ENCODE measurements at places on chromosomes 3 and 15. TPM values are rescaled to one million over a fixed set of nuclear protein-coding genes. Genes with fewer than 3 reads are reported as not detected.

ANKDD1A gene
- 8.9 TPM for total RNA-seq

- H3K4me3 ChIP-seq, result no peak overlapping the region
- no peak overlapping the region for H3K27ac ChIP-seq
- peaks cover 19% of the 10 kb centered on the region for H3K4me1 ChIP-seq
These were observed 310.6 kb upstream of the PROK2 start for GRCh38 chr3:72095521-72095920.

- DNase-seq, result no peak
- no peak overlapping the region for H3K4me3 ChIP-seq
- no peak overlapping the region for H3K27ac ChIP-seq
These were observed 45.9 kb upstream of the CP start for GRCh38 chr3:149267565-149267964.

- H3K27me3 ChIP-seq, result no peaks in the 10 kb centered on the region
- DNase-seq, result no peak
- H3K36me3 ChIP-seq, result no peaks in the 10 kb centered on the region
- H3K27ac ChIP-seq, result no peak overlapping the region
These were observed 342.5 kb upstream of the NR2F2 start for GRCh38 chr15:95987886-95988573.

DNA sequence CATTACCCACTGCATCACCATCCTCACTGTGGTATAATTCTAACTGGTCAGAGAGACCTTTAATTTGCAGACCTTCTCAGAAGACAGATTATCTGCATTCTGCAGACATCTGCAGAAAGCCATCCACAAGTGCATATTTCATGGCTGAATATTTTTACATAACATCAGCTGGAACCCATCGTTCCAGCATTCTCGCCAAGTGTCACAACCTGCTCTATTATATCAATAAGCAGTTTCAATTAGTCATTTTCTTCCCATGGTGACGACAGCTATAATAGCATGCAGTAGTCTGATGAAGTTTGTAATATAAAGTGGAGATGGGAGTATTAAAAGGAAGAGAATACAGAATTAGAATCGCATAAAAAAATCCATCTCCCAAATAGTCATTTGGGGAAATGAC lies 334.7 kb downstream of the FHIT start:
- H3K4me1 ChIP-seq, result no peaks in the 10 kb centered on the region
- H3K27me3 ChIP-seq, result no peaks in the 10 kb centered on the region
- no peak for DNase-seq
- no peak overlapping the region for H3K4me3 ChIP-seq

ACTC1 gene
- total RNA-seq, result not detected

GRCh38 chr3:142896201-142896755 lies 7.4 kb upstream of the PCOLCE2 start:
- no peak for DNase-seq
- H3K4me3 ChIP-seq, result no peak overlapping the region
- no peaks in the 10 kb centered on the region for H3K4me1 ChIP-seq

GRCh38 chr15:74384881-74385643 lies 17.6 kb upstream of the CYP11A1 start:
- no peak for DNase-seq
- H3K27ac ChIP-seq, result peak overlapping the region; percentile 92
- H3K4me1 ChIP-seq, result peaks cover 13% of the 10 kb centered on the region
- no peaks in the 10 kb centered on the region for H3K36me3 ChIP-seq

GRCh38 chr3:139523718-139524117 lies 15.8 kb downstream of the RBP1 start:
- no peak for DNase-seq
- H3K36me3 ChIP-seq, result no peaks in the 10 kb centered on the region
- H3K4me3 ChIP-seq, result no peak overlapping the region
- peaks cover 4% of the 10 kb centered on the region for H3K4me1 ChIP-seq
- H3K27me3 ChIP-seq, result peaks cover 10% of the 10 kb centered on the region

GRCh38 chr3:101779047-101779821 lies at the start of gene NXPE3:
NXPE3 (plus strand) TSS chr3:101779211; CDS start chr3:101785597, 6,386 bp downstream.
- peaks cover 3% of the 10 kb centered on the region for H3K36me3 ChIP-seq
- no peaks in the 10 kb centered on the region for H3K27me3 ChIP-seq
- DNase-seq, result peak; percentile 91
- H3K27ac ChIP-seq, result peak within 1 kb of the TSS; percentile 94
- peaks cover 32% of the 10 kb centered on the region for H3K4me1 ChIP-seq

COL6A5 gene
- not detected for total RNA-seq

PPP1R14D gene
- total RNA-seq, result not detected

GRCh38 chr3:196288141-196288460 lies 575 bp upstream of the PCYT1A start:
- H3K4me3 ChIP-seq, result peak overlapping the region; percentile 100
- H3K27me3 ChIP-seq, result no peaks in the 10 kb centered on the region
- H3K4me1 ChIP-seq, result peaks cover 31% of the 10 kb centered on the region
- H3K36me3 ChIP-seq, result peaks cover 8% of the 10 kb centered on the region
- peak overlapping the region; percentile 99 for H3K27ac ChIP-seq
- no peak for DNase-seq

SSR3 gene
- total RNA-seq, result 94.3 TPM

DNA sequence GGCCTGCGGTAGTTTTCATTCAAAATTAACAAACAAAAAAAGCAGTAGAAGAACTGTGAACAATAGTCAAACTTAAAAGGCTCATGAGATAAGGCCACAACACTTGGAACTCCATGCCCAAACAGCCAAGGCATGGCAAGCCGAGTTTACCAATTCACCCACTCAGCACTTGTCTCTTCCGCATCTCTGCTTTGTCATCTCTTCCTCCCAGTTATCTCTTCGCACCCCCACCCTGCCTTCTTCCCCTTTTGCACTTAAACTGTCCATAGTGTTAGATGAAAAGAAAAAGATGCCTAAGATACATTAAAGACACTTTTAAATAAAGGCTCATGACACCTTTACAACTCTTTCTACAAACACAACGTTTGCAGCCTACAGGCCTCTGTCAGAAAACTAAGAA lies 11.1 kb downstream of the TLE3 start:
- peaks cover 4% of the 10 kb centered on the region for H3K36me3 ChIP-seq
- no peak for DNase-seq
- no peaks in the 10 kb centered on the region for H3K27me3 ChIP-seq
- peaks cover 52% of the 10 kb centered on the region for H3K4me1 ChIP-seq

DNA sequence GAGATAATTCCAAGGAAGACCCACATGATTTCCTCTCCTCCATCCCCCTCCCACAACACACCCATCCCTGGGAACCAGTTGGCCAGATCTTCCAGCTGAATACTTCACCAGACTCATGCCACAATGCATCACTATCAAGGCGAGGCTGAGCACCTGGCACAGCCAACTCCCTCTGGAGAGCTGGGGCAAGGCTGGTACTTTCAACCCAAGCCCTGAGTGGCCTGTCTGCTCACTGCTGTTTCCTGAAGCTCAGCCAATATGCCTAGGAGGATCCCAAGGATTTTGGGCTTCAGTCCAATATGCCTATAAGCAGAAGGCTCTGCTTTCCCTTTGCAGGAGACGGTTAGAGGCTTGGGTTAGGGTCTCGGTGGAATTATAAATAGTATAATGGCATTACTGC lies 90.9 kb upstream of the NEO1 start:
- DNase-seq, result no peak
- H3K4me3 ChIP-seq, result no peak overlapping the region
- peaks cover 14% of the 10 kb centered on the region for H3K4me1 ChIP-seq
- no peak overlapping the region for H3K27ac ChIP-seq
- H3K36me3 ChIP-seq, result no peaks in the 10 kb centered on the region
- H3K27me3 ChIP-seq, result no peaks in the 10 kb centered on the region

IL17RB gene
- 0.75 TPM for total RNA-seq

DNA sequence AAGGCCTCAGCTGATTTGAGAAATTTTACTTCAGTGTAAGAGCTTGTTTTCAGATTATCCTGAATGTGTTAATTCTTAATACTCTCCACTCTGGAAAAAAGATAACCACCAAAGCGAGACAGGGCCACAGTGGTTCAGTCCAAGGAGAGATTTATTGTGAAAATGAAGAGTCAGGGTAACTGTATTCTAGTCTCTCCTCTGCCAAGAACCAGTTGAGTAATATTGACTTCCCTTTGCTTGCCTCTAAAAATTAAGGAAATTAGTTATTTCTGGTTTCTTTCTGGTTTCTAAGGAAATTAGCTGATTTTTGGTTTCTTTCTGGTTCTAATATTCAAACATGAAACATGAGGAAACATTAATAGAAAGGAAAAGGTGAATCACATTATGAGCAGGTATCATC lies 34.9 kb downstream of the PPP1R2 start:
- DNase-seq, result no peak
- peaks cover 17% of the 10 kb centered on the region for H3K4me1 ChIP-seq
- no peaks in the 10 kb centered on the region for H3K27me3 ChIP-seq
- no peak overlapping the region for H3K4me3 ChIP-seq

- H3K4me3 ChIP-seq, result no peak overlapping the region
- peaks cover 21% of the 10 kb centered on the region for H3K27me3 ChIP-seq
- no peaks in the 10 kb centered on the region for H3K36me3 ChIP-seq
These were observed 28.1 kb upstream of the MCTP2 start for GRCh38 chr15:94203306-94203705.

AMIGO3 gene
- 0.99 TPM for total RNA-seq

- H3K4me1 ChIP-seq, result peaks cover 9% of the 10 kb centered on the region
- peaks cover 90% of the 10 kb centered on the region for H3K27me3 ChIP-seq
- no peak overlapping the region for H3K4me3 ChIP-seq
- H3K36me3 ChIP-seq, result no peaks in the 10 kb centered on the region
These were observed 12.7 kb downstream of the GATA2 start for GRCh38 chr3:128480278-128480677.

DNA sequence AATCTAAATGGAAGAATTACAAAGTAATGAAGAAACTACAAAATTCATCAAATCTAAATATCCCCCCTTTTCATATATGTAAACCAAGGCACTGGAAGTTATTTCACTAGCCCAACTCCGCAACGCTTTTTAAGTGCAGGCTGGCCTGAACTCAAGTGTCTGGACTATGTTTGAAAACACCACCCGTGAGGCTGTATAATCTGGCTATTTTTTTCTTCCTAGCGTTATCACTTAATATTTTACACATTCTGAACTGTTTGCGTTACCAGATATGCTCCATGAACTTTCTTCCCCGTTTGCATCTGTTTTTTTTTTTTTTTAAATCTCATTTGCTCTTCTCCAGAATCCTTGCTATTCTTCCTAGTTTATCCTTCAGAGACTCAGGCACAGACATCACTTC lies 619.5 kb upstream of the CBLB start:
- H3K4me1 ChIP-seq, result no peaks in the 10 kb centered on the region
- no peak for DNase-seq
- no peak overlapping the region for H3K27ac ChIP-seq
- no peaks in the 10 kb centered on the region for H3K36me3 ChIP-seq

GRCh38 chr3:189799366-189799765 lies 168.2 kb downstream of the TP63 start:
- H3K27me3 ChIP-seq, result peaks cover 7% of the 10 kb centered on the region
- peaks cover 2% of the 10 kb centered on the region for H3K4me1 ChIP-seq
- H3K27ac ChIP-seq, result no peak overlapping the region
- H3K36me3 ChIP-seq, result no peaks in the 10 kb centered on the region

DNA sequence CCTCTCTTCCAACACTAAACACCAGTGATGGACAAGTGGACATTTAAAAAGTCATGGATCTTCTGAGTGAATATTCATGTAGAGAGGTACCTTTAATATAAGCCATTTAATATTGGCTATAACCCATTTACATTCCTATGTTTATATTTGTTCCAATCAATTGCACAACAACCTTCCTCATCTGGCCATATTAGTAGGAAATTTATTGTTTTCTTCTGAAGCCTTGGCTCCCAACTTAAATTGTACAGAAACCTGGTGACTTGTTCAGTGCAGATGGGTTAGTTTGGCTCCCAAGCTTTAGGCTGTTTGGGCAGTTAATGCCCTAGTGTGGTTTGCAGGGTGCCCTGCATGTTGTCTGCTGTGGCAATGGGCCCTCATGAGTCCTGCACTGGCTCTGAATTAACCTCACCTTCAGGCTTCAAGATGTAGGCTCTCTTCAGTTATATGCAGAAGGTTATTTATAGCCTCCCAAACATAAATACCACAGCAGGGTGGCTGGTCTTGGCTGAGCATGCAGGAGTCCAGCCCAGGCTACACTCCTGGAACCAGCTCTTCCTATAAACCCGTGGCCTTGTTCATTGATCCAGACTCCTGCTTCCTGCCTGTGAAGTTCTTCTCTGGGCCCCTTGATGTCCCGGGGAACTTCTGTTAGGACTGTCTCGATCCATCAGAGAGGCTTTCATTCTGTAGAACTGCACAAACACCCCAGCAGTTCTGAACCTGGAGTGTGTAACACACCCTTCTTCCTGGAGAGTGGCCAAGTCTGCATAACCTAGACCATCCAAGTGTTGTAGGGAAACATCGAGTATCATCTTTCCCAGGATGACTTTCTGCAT lies 57.0 kb downstream of the DUT start:
- no peak for DNase-seq
- no peak overlapping the region for H3K27ac ChIP-seq
- H3K27me3 ChIP-seq, result peaks cover 29% of the 10 kb centered on the region
- no peaks in the 10 kb centered on the region for H3K4me1 ChIP-seq
- H3K4me3 ChIP-seq, result no peak overlapping the region

CD276 gene
- total RNA-seq, result not detected

DNA sequence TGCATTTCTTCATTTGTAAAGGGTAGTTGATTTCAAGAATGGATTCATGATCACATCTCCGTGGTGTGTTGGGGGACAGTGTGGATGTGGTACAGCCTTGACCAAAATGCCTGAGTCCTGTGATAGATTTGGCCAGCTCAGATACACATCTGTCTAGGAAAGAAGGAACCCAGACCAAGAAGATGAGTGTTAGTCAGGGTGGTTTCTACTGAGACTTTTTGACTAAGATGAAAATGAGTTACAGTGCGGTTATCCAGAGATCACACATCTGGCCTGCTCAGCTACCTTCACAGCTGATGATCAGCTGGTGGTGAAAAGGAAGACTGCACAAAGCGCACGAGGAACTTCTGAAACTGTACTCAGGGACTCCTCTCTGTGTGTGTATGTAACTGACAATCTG lies 68.0 kb downstream of the FNDC3B start:
- H3K27ac ChIP-seq, result peak overlapping the region; percentile 97
- DNase-seq, result no peak
- H3K36me3 ChIP-seq, result peaks cover 2% of the 10 kb centered on the region
- peak overlapping the region; percentile 88 for H3K4me3 ChIP-seq

DNA sequence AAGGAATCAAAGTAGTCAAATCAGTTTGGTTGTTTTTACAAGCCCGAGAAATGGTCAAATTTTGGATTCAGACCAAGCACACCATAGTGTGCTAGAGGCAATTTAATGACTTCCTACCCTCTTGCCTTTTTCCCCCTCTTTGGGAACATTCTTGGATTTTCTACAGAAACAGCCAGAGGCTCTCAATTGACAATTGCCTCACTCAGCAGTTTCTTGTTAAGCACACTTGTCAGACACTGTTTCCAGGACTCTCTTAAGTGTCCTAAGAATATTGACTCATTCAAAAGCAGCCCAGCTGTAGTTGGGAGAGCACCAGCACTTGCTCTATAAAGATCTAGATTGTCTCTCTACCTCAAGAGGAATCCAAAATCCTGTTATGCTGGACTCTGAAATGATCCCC lies 1.5 kb upstream of the SLC35G2 start:
- DNase-seq, result no peak
- no peak overlapping the region for H3K27ac ChIP-seq
- peaks cover 7% of the 10 kb centered on the region for H3K36me3 ChIP-seq
- peaks cover 40% of the 10 kb centered on the region for H3K27me3 ChIP-seq
- H3K4me1 ChIP-seq, result peaks cover 17% of the 10 kb centered on the region
- H3K4me3 ChIP-seq, result no peak overlapping the region
